ENCODE measurements at places on chromosomes 2 and 18.

DNA sequence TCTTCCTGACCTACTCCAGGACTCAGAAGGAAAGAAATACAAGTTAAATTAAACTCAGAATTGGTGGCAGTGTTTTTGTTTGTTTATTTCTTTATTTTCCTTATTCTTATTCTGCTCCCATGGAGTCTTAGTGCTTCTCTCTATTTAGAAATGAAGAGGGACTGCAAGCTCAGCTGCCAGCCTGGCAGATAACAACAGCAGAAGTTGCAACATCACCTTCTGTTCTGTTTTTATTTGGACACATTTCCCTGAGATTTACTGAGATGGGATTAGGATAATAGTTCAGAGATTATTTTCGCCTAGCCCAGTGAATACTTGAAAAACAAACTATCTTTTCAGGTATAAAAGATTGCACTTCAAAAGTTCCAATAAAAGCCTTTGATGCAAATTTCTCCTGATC, 70.4 kb upstream of the DTNA start:
- no peak for DNase-seq

DNA sequence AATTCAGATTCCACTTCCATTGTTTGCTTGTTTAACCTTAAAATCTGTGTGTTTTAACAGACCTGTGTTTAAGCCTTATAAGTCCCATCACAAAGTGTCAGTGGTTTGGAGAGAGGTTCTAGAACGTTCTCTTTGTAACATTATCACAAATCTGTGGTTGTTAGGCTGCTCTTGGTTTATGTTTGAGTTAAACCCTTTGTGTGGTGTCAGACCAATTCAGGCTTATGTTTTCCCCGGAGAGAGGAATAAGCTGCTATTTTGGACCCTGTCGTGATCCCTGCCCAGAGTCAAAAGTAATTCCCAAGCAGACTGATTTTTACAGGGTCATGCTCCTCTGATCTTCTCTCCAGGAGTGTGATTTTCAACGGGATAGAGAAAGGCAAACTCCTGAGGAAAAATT, 43.8 kb upstream of the LTBP1 start:
- DNase-seq: no peak

DNA sequence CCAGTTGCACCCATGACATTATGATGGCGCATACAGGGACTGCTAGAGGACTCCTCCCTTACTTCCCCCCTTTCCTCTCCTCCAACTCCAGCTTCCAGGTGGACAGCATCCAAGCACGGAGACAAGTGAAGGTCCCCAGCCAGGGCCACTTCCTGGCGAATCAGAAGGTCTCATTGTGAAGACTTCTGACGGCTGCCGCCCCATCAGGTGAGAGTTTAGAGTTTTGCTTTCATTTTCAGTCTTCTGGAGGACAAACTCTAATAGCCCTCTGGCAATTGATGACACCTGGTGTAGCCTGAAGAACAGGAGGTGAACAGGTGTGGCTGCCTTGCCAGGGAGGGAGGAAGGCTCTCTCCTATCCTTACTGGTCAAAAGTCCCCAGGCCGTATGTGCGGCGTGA, 77.3 kb upstream of the KCNH7 start:
- no peak for DNase-seq

- DNase-seq: no peak
Measured at GRCh38 chr2:231693956-231694355, 14.4 kb upstream of the PTMA start.

- no peak for DNase-seq
Measured at GRCh38 chr2:240277073-240277806, 136.8 kb upstream of the OTOS start.

DNA sequence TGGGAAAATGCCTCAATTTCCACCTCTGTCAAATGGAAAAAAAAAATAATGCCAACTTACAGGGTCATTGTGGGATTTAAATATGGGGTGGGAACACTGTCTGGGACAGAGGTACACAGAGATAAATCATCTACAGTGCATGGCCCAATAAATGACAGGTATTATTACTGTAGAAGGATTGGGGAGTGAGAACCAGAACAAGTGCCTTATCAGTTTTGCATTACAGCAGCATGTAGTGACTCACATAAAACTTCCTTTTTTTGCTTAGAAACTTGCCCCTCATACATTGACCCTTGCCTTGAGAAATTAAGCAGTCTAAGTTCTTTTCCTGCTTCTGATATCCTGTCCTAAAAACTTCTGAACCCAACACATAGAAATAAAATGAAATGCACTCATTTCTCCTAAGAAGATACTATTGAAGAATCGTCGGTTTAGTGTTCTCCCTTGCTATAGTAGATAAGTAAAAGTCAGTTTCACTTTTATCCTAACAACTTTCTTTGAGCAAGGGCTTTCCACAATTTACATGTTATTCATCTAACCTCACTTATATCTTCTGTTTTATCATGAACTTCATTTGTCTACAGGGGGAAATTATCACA, 121.0 kb upstream of the HAAO start:
- DNase-seq: no peak

DNA sequence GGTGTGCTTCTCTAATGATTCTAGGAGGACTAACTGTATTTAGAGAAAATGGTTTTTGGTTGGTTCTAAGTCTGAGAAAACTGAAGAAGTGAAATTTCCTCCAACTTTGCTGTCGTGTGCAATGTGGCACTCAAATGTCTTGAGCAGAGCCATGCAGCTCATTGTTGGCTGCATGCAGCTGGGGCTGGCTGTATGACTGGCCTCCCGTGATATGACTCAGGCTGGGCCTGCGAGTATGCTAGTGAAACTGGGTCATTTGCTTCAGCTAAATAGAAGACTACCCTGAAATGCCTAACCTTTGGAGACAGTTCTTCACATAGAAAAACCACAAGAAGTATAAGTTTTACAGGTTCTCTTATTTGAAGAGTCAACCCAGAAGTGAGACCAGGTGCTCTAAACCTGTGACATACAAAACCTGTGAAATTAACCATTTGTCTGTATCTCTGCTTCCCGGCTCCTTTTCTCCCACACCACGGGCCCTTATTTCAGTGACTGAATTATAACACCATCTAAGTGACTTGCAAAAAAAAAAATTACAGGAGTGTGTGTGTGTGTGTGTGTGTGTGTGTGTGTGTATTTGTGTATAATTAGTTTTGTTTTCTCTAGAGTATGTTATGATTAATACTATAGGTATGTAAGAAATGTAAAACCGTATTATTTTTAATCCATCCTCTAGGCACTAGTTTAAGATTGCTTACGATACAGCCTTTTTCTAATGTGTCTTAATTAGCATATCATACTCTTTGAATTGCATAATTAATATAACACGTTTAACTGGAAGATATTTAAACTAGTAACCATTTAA, 15.9 kb downstream of the POLI start:
- no peak for DNase-seq

- DNase-seq: no peak
Measured at GRCh38 chr2:177271981-177272666, 7.6 kb upstream of the NFE2L2 start.

DNA sequence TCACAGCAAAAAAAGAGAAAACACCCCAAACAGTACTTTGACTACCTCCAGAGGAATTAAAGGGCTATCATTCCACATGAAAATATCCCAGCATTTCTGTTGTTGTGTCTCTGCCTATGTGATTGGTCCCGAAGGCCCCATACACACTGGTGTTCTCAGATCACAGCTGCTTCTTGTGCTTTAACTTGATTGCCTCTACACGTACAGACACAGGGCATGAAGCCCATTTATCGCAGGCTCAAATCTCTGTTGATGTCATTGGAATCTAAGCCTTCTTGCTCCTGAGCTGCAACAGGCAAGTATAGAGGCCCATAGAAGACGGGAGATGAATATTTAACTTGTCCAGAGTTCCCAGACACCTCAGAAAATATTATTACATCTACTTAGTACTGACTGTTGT, 405.2 kb downstream of the NCKAP5 start:
- DNase-seq: no peak

- no peak for DNase-seq
Measured at GRCh38 chr18:32308493-32309120, 118.8 kb downstream of the MEP1B start.

- DNase-seq: no peak
Measured at GRCh38 chr18:70368903-70369302, 80.1 kb downstream of the SOCS6 start.

GRCh38 chr2:78145395-78145996, 623.3 kb upstream of the LRRTM4 start:
- no peak for DNase-seq

DNA sequence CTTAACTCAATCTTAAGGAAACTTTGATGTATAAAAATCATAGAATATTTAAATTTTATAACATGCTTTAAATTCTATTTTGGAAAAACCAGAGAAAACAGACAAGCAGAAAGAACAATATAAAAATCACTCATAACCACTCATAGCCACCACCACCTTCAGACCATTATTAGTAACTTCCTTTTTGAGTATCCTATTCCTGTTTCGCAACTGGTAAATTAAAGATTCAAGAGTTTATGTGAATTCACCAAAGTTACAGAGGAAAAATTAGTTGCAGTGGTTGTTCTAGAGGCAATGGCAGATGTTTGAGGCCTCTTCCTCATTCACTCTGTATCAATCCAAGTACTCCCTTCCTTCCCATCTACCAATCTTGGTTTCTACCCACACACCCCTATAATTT, 49.3 kb upstream of the PROKR1 start:
- DNase-seq: no peak

GRCh38 chr2:215410932-215411285, 25.0 kb downstream of the FN1 start:
- no peak for DNase-seq

DNA sequence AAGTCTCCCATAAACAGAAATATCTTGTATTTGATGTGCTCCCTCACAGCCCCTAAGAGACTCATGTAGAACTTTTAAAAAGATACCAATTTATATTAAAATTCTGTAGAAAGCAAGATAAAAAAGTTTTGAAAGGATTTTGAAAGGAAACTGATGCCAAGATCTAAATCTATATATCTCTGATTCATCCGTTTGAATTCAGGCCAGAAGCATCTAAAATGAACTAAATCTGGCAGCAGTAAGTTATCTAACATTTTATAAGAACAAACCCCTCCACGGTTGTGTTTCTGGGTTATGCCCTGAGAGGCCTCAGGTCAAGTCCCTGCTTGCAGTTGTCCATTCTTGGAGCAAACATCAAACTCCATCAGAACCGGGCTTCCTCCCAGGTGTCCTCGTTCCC, 165.8 kb downstream of the FBXO15 start:
- DNase-seq: no peak

GRCh38 chr2:64119369-64119768, 24.9 kb downstream of the PELI1 start:
- no peak for DNase-seq

GRCh38 chr18:67652288-67652687, 135.8 kb upstream of the DSEL start:
- DNase-seq: peak; percentile 30

GRCh38 chr2:27622921-27623384, 5.9 kb downstream of the CCDC121 start:
- no peak for DNase-seq

DNA sequence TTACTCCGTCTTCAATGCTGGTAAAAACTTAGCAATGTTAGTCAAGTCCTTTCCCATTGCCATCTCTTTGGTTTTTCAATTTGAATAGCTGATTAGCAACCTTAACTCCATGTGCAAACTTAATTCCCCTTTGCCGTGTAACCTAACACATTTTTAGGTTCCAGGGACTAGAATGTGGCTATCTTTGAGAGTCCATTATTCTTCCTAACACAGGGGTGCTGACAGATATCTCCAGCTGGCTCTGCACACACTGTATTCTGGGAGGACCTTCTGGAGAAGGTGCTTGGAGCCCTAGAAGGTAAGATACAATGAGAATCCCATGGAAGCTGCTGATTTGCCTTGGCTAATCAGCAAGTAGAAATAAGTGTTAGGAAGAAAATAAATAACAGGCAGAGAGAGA, 104.6 kb upstream of the STON1 start:
- no peak for DNase-seq
